ENCODE measurements at places on chromosomes 4 and X. TPM values are rescaled to one million over a fixed set of nuclear protein-coding genes. Genes with fewer than 3 reads are reported as not detected.
A peak's percentile ranks its signal among the peaks of the same experiment; 100 is the strongest.

DNA sequence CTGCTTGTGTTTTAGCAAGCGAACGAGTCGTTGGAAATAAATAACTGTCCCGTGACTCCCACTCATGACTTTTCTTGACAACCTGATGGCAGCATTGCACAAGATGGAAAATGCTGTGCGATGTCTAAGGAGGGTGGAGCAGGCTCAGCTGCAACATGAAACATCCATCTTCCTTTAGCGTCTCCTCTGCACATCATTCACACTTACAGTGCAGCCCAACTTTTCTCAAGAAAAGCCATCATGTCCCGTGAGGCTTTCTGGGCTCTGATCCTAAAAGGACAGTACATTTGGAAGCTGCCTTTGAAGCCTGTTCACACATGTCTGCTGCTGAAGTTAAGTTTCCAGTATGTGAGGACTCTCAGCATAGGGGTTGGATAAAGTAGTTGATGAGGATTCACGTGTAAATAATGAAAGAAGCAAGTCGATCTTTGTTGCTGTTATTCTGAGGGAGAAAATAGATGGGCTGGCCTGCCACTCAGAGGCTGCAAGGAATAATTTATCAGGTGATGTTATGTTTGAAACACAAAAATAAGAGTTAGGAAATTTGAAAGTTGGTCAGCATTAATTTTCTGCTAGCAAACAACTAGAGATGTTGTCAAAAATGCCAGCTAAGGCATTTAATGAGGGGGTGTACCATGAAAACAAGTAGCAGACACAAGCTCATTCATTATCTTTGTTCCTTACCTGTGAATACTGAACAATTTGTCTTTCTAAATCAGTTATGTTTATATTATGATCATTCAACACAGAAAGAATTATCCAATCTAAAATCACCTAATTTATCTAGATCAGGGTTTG lies 328.7 kb upstream of the ZFP42 start:
- peaks cover 5% of the 10 kb centered on the region for H3K4me1 ChIP-seq
- H3K36me3 ChIP-seq: no peaks in the 10 kb centered on the region
- DNase-seq: no peak
- H3K27me3 ChIP-seq: no peaks in the 10 kb centered on the region
- no peak overlapping the region for H3K27ac ChIP-seq

DNA sequence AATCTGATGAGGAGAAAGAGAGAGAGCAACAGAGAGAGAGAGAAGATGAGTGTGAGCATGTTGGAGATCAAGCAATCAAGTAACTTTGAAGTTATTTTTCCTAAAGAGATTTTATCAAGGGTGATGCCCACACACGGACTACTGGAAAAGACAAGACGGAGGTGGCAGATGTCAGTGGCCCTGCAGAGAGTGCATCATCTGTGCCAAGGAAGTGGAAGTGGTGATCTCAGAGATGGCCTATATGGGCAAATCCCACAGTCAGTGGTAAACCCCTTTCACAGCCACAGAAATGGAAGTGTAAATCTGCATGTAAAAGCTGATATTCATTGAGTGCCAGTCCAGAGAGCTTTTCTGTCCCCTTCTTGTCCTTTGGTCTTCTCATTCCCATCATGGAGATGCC lies 577.2 kb upstream of the AADAT start:
- H3K27me3 ChIP-seq: no peaks in the 10 kb centered on the region
- H3K4me1 ChIP-seq: no peaks in the 10 kb centered on the region
- H3K36me3 ChIP-seq: no peaks in the 10 kb centered on the region

DNA sequence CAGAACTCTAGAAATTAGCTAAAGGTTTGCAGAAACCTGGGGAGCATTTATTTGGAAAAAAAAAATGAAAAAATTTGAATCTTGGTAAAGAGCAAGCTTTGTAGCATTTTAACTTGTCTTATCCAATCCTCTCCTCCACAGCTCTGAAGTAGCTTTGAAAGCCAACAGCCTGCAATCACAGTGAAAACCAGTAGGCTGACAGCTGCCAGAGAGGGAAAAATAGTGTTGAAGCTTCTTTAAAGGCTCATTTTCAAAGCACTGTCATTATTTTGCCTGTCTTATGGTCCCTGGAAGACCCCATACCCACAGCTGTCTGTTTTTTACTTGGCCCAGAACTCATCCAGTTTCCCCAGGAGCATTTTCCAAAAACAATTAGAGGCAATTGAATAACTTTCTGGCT lies 230.8 kb upstream of the EDNRA start:
- no peak overlapping the region for H3K27ac ChIP-seq
- no peaks in the 10 kb centered on the region for H3K36me3 ChIP-seq
- H3K4me3 ChIP-seq: no peak overlapping the region
- no peaks in the 10 kb centered on the region for H3K27me3 ChIP-seq
- DNase-seq: no peak
- H3K4me1 ChIP-seq: no peaks in the 10 kb centered on the region

Gene CNGA1
- total RNA-seq: 0.53 TPM

GRCh38 chr4:32574803-32575202 lies 1854.6 kb downstream of the PCDH7 start:
- no peak for DNase-seq
- H3K36me3 ChIP-seq: no peaks in the 10 kb centered on the region
- H3K27ac ChIP-seq: no peak overlapping the region
- no peaks in the 10 kb centered on the region for H3K27me3 ChIP-seq

- no peak for DNase-seq
- no peak overlapping the region for H3K4me3 ChIP-seq
- no peaks in the 10 kb centered on the region for H3K27me3 ChIP-seq
- H3K27ac ChIP-seq: no peak overlapping the region
- H3K36me3 ChIP-seq: no peaks in the 10 kb centered on the region
Measured at GRCh38 chr4:142984871-142985585, 138.9 kb upstream of the INPP4B start.

Gene ARHGAP24
- total RNA-seq: 28.7 TPM

Gene TCEAL7
- 3.2 TPM for total RNA-seq

DNA sequence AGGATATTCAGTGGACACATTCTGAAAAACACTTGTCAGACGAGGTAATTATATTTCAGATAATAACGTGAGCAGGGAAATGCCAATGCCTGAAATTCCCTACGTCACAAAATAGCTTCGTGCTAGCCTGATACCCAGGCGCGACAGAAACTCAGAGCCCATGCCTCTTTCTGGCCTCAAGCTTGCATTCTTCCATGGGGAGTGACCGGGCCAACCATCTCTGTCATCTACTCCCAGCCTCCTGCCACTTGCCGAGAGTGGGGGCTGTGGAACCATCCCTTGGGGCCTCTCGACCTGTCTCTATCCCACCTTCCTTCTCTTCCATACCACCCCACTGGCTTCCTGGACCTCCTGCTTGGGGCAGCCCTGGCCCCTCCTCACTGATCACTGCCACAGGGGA lies 34.5 kb upstream of the CDKN2AIP start:
- H3K36me3 ChIP-seq: no peaks in the 10 kb centered on the region
- no peaks in the 10 kb centered on the region for H3K4me1 ChIP-seq
- no peak for DNase-seq
- H3K4me3 ChIP-seq: no peak overlapping the region

GRCh38 chr4:1608821-1609500 lies 75.2 kb downstream of the FAM53A start:
- peak; percentile 38 for DNase-seq
- no peak overlapping the region for H3K27ac ChIP-seq
- H3K4me1 ChIP-seq: peaks cover 4% of the 10 kb centered on the region

DNA sequence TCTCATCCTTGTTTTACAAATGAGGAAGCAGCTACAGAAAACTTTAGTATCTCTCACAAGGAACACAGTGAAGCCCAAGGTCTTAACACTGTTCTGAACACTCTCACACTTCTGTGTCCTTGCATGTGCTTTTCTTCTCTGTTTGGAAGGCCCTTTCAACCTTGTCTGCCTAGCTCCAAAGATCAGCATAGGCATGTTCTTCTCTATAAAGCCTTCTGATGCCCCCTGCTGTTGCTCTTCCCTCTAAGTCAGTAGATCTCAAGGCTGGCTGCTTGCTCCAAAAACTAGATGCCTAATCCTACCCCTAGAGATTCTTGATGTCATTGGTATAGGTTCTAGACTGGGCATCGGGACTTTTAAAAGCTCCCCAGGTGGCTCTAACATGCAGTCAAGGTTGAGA lies 5.9 kb downstream of the APOO start:
- DNase-seq: no peak
- H3K4me3 ChIP-seq: peak overlapping the region; percentile 24
- peak overlapping the region; percentile 73 for H3K27ac ChIP-seq
- H3K4me1 ChIP-seq: peaks cover 18% of the 10 kb centered on the region
- H3K27me3 ChIP-seq: no peaks in the 10 kb centered on the region

Gene NWD2
- total RNA-seq: not detected

DNA sequence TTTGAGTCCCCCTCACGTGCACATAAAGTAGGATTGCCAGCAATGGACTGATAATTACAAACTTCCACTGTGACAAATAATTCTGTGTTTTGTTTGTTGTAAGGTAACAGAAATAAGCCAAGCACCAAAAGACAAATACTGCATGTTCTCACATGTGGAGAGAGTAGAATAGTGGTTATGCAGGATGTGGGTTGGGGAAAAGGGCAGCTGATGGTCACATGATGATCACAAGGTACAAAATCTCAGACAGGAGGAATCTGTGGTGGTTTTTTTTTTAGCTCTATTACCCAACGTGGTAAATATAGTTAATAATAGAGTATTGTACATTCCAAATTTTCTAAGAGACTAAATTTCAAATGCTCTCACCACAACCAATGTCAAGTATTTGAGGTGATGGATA lies 182.3 kb downstream of the BANK1 start:
- no peaks in the 10 kb centered on the region for H3K27me3 ChIP-seq
- no peak overlapping the region for H3K27ac ChIP-seq
- no peak overlapping the region for H3K4me3 ChIP-seq

Gene TLR1
- 35.3 TPM for total RNA-seq

Gene CSAG1
- total RNA-seq: not detected

Gene ABCD1
- 14.5 TPM for total RNA-seq

Data from lower lobe of right lung (tissue), 2 donors.